ENCODE measurements at places on chromosomes 1 and 21.

DNA sequence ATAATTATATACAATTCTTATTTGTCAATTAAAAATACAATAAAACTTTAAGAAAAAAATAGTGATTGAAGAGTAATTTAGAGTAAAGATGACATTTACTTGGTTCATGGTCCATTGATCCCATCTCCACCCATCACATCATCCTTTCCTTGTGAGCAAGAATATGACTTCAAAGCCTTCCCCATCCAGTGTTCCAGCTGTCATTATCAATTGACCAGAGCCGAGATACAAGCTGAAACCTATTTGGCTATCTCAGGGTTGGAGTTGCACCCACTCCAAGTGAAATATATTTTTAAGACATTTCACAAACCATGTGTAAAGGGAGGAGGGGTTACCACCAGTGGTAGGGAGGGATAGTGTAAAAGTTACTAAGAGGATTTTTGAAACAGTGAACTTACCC, 428.9 kb upstream of the C1orf87 start:
- H3K4me1 ChIP-seq = no peaks in the 10 kb centered on the region
- H3K4me3 ChIP-seq = no peak overlapping the region
- no peak for DNase-seq

GRCh38 chr1:96259399-96259798, 462.2 kb upstream of the PTBP2 start:
- H3K4me1 ChIP-seq = no peaks in the 10 kb centered on the region
- H3K27me3 ChIP-seq = no peaks in the 10 kb centered on the region
- H3K36me3 ChIP-seq = no peaks in the 10 kb centered on the region

GRCh38 chr1:198942466-198942865, 303.6 kb downstream of the PTPRC start:
- no peak overlapping the region for H3K4me3 ChIP-seq
- no peak for DNase-seq
- no peaks in the 10 kb centered on the region for H3K27me3 ChIP-seq
- peaks cover 22% of the 10 kb centered on the region for H3K4me1 ChIP-seq
- no peaks in the 10 kb centered on the region for H3K36me3 ChIP-seq
- H3K27ac ChIP-seq = no peak overlapping the region

DNA sequence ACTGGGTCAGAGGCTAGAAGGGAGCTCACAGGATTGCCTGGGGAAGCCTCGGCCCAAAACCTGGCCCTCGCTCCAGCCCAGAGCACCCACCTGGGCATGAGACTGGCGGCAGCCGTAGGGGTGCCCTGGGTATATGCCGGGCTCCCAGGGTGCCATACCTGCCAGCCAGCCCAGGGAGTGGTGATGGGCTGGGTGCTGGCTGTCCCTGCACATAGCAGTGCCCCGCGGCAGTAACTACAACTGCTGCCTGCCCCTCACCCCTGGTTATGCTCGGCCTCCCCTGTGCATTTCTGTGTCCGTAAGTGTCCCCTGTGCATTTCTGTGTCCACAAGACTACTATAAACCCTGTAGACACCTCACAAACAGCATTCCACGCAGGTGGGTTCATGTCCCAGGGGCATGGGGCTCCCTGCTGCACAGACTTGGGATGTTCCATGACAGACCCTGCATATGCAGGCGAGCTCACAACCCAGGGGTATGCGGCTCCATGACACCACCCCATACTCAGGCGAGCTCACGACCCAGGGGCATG, 5.8 kb upstream of the SPATC1L start:
- peaks cover 19% of the 10 kb centered on the region for H3K4me1 ChIP-seq
- peaks cover 9% of the 10 kb centered on the region for H3K36me3 ChIP-seq
- no peak overlapping the region for H3K27ac ChIP-seq
- no peak overlapping the region for H3K4me3 ChIP-seq
- no peak for DNase-seq

DNA sequence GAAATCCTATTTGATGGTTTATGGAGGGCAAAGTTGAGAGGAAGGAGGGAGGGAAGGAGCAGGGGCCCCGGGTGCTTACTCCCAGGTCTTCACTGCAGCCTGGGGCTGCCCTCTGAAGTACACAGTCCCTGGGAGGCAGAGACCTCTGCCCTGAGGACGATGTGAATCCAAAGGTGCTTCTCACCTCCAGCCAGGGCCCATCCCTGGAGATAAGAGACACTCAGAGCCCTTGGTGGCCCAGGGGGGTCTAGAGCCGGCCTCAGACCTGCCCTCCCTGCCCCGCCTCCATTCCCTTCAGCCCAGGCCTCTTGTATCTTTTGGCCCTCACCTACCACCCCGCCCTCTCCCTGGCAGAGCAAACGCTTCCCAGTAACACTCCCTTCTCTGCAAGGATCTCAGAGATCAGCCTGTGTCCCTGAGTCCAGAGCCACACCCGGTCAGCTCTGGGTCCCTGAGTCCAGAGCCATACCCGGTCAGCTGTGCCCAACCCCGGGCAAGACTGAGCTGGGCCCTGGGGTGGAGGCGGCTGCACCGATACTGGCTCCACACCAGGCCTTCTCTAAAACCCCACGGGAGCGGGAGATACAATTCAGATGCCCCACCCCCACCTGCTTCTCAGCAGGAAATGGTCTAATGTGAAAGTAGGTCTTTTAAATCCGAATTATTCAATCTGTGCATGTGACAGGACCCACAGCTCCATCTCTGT, 3.6 kb upstream of the GNB1 start:
- H3K27ac ChIP-seq = no peak overlapping the region
- DNase-seq = peak; percentile 53
- H3K36me3 ChIP-seq = no peaks in the 10 kb centered on the region
- peaks cover 37% of the 10 kb centered on the region for H3K4me1 ChIP-seq
- no peak overlapping the region for H3K4me3 ChIP-seq
- H3K27me3 ChIP-seq = no peaks in the 10 kb centered on the region

GRCh38 chr1:70462611-70463010, 51.5 kb downstream of the CTH start:
- no peak for DNase-seq
- H3K36me3 ChIP-seq = no peaks in the 10 kb centered on the region
- no peaks in the 10 kb centered on the region for H3K27me3 ChIP-seq
- no peak overlapping the region for H3K4me3 ChIP-seq

DNA sequence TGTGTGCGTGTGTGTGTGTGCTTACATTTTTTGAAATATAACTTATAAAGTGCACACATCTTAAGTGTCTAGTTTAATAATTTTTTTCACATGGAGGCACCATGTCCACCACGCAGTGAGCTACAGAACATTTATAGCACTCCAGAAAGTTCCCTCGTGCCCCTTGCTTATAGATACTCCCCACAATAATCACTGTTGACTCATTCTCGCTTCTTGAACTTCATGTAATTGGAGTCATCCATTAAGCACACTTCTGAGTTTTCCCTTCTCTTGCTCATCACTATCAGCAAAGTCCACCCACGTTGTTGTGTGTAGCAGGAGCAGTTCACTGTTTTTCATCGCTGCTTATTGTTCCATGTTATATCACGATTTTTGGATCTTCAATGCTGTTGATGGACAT, 78.4 kb upstream of the DISP3 start:
- DNase-seq = no peak
- H3K27ac ChIP-seq = no peak overlapping the region
- H3K36me3 ChIP-seq = no peaks in the 10 kb centered on the region
- H3K27me3 ChIP-seq = no peaks in the 10 kb centered on the region
- H3K4me3 ChIP-seq = no peak overlapping the region
- H3K4me1 ChIP-seq = no peaks in the 10 kb centered on the region

DNA sequence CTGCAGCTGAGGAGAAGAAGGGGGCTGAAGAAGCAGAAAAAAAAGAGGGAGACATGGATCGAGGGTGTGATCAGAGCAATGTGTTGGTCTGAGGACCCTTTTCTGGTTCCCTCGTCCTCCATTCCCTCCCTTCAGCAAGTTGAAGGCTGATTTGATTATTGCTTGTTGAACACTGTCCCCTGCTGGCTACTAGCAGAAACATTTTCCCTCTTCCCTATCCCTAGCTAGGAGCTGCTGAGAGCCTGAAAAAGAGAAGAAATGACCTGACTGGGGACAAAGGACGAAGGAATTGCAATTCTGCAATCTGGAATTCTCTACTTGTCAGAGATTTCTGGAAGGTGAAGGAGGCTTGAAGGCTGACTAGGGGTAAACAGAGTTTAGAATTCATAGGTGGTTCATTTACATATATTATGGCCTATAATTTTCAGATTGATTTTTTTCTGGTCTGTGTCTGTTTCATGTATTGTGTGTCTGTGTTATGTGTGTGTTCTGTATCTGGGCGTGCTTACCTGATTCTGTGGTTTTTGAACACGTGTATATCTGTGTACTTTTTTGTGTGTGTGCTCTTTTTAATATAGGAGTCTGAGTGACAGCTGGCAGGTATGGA, 9.8 kb downstream of the NHLH1 start:
- H3K4me3 ChIP-seq = peak overlapping the region; percentile 35
- H3K4me1 ChIP-seq = peaks cover 33% of the 10 kb centered on the region
- H3K36me3 ChIP-seq = no peaks in the 10 kb centered on the region
- no peaks in the 10 kb centered on the region for H3K27me3 ChIP-seq

DNA sequence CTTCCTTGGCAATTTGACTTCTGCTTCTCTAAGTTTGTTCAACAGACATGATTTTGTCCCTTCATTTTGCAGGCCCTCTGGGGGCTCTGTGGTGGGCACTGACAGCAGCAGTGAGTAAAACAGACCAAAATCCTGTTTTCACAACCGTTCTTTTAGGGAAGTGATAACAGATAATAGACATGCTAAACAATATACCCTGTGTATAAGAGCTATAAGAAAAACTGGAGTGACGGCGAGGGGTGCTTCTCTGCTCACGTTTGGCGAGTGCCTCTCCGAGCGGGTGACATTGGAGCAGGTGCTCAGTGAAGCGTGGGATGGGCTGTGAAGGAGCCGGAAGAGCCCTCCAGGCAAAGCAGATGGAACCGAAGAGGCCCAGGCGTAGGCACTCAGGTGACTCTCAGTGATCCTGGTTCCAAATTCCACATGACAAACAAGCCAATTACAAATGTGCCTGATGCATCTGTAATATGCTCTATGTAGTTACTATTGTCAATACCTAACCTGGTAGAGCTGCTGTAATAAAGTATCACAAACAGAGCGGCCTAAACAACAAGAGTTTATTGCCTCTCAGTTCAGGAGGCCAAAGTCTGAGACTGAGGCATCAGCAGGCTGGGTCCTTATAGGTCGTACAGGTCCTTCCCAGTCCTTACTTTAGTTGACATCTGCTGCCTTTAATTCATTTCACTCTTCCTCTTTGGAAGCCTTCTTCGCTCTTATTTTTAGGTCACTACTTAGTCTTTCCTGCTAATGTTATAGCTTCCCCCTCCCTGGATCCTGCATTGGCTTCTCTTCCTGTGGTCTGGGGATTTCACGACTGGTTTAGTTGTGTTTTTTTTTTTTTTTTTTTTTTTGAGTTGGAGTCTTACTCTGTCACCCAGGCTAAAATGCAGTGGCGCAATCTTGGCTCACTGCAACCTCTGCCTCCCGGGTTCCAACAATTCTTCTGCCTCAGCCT, 20.1 kb downstream of the OR2B11 start:
- no peak overlapping the region for H3K27ac ChIP-seq
- H3K36me3 ChIP-seq = no peaks in the 10 kb centered on the region
- DNase-seq = no peak
- H3K27me3 ChIP-seq = no peaks in the 10 kb centered on the region

DNA sequence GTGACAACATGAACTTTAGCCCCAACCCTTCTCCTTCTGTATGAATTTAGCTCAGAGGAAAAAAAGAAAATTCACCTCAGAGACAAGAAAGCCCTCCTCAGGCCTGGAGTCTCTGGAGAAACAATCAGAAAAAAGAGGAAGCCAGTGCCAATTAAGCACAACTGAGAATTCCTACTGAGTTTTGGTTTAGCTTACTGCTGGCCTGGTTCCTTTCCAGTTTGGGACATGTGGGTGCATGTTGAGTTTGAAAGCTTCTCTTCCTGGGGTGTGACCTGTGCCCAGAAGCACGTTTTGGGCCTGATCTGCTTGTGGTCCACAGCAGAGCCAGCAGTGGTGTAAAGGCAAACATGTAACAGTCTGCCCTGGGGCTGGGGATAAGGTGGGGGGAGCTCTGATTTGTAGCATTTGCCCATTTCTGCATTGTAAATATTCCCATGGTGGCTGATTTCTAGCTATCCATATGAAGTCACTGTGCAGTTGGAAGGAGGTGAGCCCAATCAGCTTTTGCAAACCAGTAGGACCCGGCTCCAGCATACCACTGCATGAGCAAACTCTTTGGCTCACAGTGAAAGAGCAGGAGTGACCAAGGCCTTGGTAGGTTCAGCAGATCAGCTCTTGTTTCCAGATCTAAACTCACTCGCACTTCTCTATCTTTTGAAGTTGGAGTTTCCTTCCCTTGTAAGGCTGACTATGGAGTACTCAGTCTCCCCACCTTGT, 4.7 kb upstream of the THEM5 start:
- no peaks in the 10 kb centered on the region for H3K36me3 ChIP-seq
- no peaks in the 10 kb centered on the region for H3K27me3 ChIP-seq
- no peak overlapping the region for H3K4me3 ChIP-seq
- no peak for DNase-seq

DNA sequence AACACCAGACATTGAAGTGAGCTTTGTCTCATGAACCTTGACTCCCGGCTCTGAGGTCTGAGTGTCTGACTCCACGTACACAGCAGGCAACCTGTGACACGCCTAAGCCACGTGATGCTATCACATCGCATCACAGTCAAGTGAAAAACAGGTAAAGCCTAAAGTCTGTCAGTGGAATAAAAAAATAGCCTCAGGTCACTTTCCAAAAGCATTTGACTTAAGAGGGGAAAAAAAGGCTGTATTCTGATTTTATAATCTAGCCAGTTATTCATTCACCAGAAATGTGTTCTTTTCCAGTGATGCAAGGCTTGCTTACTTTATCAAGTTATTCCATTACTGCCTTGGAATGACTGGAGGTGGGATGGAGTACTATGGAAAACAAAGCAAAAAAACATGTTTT, 163.2 kb upstream of the HMCN1 start:
- no peaks in the 10 kb centered on the region for H3K36me3 ChIP-seq
- no peak overlapping the region for H3K27ac ChIP-seq
- no peaks in the 10 kb centered on the region for H3K27me3 ChIP-seq
- H3K4me1 ChIP-seq = peaks cover 55% of the 10 kb centered on the region
- H3K4me3 ChIP-seq = no peak overlapping the region
- DNase-seq = no peak

DNA sequence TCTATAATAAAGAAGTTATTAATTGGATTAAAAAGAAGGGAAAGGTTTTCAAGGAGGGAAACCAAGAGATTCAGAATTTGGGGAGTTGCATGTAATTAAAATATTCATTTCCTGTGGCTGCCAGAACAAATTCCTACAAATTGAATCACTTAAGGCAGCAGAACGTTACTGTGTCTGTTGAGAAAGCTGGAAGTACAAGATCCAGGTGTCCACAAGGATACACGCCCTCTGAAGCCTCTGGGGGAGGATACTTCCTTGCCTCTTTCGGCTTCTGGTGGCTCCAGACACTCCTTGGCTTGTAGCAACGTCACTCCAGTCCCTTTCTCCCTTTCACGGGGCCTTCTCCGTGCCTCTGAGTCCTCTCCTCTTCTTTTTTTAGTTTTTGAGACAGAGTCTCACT, 67.9 kb downstream of the KAZN start:
- H3K36me3 ChIP-seq = no peaks in the 10 kb centered on the region
- no peak overlapping the region for H3K4me3 ChIP-seq
- no peaks in the 10 kb centered on the region for H3K4me1 ChIP-seq
- no peaks in the 10 kb centered on the region for H3K27me3 ChIP-seq
- no peak overlapping the region for H3K27ac ChIP-seq
- DNase-seq = no peak
